ENCODE measurements at places on chromosomes 1 and 21.

GRCh38 chr1:93734999-93735398 lies 53.4 kb upstream of the BCAR3 start:
- H3K4me3 ChIP-seq = no peak overlapping the region
- H3K27ac ChIP-seq = peak overlapping the region; percentile 28
- peaks cover 30% of the 10 kb centered on the region for H3K4me1 ChIP-seq
- H3K27me3 ChIP-seq = no peaks in the 10 kb centered on the region
- DNase-seq = no peak

GRCh38 chr1:54360165-54361005 lies 45.8 kb downstream of the SSBP3 start:
- H3K4me3 ChIP-seq = no peak overlapping the region
- no peak for DNase-seq
- H3K36me3 ChIP-seq = peaks cover 5% of the 10 kb centered on the region

DNA sequence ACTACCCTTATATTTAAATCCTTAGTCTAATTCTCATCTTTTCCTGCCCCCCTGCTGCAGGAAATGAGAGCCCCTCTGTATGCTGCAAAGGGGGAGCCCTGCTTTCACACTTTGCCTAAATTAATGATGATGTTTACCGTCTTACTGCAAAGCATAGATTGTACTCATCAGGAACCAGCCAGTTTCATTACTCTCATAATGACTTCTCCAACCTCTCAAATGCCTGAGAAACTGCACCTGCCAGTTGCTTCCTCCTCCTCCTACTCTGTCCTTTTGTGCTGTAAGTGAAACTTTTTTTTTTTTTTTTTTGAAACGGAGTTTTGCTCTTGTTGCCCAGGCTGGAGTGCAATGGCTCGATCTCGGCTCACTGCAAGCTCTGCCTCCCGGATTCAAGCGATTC lies 101.7 kb downstream of the ADSS2 start:
- H3K4me3 ChIP-seq = no peak overlapping the region
- peaks cover 8% of the 10 kb centered on the region for H3K36me3 ChIP-seq
- H3K27ac ChIP-seq = peak overlapping the region; percentile 16
- H3K27me3 ChIP-seq = no peaks in the 10 kb centered on the region
- peaks cover 46% of the 10 kb centered on the region for H3K4me1 ChIP-seq

- H3K4me3 ChIP-seq = no peak overlapping the region
- H3K27ac ChIP-seq = no peak overlapping the region
- no peak for DNase-seq
- no peaks in the 10 kb centered on the region for H3K4me1 ChIP-seq
- no peaks in the 10 kb centered on the region for H3K27me3 ChIP-seq
- H3K36me3 ChIP-seq = no peaks in the 10 kb centered on the region
These were observed 504.6 kb upstream of the NR5A2 start for GRCh38 chr1:199522936-199523335.

DNA sequence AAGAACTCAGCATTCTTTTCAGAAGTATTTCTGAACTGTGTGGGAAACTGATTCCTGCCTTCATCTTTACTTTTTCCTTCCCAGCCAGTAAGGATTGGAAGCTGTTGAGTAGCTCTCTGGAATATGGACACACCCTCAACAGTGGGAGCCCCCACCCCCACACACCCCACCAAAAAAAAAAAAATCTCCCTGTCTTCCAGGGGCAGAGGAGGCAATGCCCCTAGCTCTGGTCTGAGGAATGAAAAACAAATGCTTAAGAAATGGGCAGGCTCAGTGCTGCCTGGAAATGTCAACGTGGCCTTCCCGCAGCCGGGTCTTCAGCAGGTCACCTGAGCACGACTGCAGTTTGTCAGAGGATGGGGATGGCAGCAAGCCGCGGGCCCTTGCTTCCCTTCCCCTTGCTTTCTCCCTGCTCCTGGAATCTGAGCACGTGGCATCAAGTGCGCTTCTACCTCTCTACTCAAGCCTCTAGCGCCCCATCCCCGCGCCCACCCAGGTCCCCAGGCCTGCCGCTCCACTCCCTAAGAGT lies 479 bp downstream of the RGS16 start:
- no peak for DNase-seq
- peaks cover 11% of the 10 kb centered on the region for H3K36me3 ChIP-seq
- H3K27me3 ChIP-seq = peaks cover 5% of the 10 kb centered on the region
- no peak overlapping the region for H3K4me3 ChIP-seq

- no peaks in the 10 kb centered on the region for H3K4me1 ChIP-seq
- DNase-seq = no peak
- peaks cover 4% of the 10 kb centered on the region for H3K27me3 ChIP-seq
- no peak overlapping the region for H3K4me3 ChIP-seq
- H3K36me3 ChIP-seq = no peaks in the 10 kb centered on the region
These were observed 111.7 kb upstream of the KCNJ6 start for GRCh38 chr21:38027901-38028498.

DNA sequence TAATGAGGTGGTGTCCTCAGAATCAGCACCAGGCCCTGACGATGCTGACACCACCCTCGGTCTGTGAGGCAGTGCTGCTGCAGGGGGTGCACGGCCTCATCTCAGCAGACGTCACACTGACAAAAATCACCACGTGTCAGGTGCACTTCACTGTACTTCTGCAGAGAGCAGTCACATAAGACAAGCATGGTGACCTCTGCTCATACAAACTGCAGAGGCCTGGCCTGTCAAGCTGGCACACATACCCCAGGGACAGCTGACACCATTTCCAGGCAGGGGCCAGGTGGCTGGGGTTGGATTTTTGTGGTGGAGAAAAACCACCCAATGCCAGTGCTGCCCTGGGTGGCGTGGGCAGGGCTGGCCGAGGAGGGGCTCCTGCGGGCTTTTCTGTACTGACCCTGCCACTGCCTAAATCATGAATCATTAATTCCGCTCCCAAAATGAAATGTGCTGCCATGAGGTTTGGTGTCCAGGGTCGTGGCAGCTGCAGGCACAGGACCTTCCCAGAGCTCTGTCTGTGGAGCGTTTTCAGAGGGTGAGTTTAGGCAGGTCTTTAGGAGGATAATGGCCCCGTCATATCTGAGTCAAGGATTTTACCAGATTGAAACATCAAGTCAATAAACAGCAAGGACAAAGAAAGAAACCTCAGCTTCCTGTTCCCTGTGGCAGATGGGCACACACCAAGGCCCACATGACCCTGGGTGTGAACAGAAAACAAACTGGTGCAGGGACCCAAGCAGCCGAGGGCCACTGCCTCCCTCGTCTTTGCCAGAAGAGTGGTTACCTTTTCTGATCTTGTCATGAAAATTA lies 33.4 kb upstream of the GPR153 start:
- H3K4me3 ChIP-seq = no peak overlapping the region
- no peaks in the 10 kb centered on the region for H3K27me3 ChIP-seq
- peaks cover 6% of the 10 kb centered on the region for H3K4me1 ChIP-seq
- H3K36me3 ChIP-seq = peaks cover 3% of the 10 kb centered on the region
- DNase-seq = no peak

DNA sequence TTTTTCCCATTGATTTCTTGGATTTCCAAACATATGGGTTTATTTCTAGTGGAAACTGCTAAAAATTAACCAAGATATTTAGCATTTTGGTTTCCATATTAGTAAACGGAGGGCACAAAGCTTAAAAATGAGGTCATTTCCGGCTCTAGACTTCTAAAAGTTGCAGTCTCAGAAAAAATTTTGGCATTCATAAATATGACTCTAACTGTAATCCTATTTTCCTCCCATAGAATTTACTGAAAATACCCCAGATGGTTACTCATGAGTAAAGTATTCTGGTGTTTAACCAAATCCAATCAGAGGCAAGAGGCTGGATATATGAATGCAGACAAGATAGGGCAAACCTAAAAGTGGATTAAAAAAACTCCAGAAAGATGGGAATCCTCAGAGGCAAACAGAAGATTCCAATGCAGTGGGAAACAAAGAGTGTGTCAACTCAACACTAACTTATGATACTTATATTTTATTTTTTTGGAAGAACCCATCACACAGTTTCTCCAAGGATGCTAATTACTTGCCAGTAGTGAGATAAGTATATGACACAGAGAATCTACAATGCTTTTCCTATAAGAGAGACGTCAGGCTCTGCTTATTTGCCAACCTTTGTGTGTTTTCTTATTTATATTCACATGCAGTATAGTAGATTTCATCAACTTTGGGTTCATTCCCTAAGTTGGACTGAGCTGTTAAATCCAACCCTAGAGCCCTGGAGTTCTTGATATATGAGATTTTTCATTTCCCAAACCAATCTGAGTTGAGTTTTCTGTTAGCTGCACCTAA lies 90.1 kb upstream of the BCL10 start:
- no peak for DNase-seq
- H3K4me1 ChIP-seq = no peaks in the 10 kb centered on the region
- H3K27ac ChIP-seq = no peak overlapping the region
- H3K36me3 ChIP-seq = no peaks in the 10 kb centered on the region

DNA sequence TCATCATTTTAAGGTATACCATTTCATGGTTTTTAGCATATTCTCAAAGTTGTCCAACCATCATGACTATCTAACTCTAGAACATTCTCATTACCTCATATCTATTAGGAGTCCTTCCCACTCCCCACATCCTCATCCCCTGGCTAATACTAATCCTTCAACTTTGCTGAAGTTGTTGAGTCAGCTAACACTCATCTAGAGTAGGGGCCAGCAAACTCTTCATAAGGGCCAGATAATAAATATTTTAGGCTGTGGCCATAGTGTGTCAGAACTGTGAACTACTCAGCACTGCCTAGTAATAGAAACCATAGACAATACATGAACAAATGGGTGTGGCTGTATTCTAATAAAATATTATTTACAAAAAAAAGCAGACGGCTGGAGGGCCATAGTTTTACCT lies 43.0 kb downstream of the TOR3A start:
- H3K36me3 ChIP-seq = peaks cover 6% of the 10 kb centered on the region
- H3K27ac ChIP-seq = no peak overlapping the region
- no peaks in the 10 kb centered on the region for H3K27me3 ChIP-seq
- DNase-seq = no peak

DNA sequence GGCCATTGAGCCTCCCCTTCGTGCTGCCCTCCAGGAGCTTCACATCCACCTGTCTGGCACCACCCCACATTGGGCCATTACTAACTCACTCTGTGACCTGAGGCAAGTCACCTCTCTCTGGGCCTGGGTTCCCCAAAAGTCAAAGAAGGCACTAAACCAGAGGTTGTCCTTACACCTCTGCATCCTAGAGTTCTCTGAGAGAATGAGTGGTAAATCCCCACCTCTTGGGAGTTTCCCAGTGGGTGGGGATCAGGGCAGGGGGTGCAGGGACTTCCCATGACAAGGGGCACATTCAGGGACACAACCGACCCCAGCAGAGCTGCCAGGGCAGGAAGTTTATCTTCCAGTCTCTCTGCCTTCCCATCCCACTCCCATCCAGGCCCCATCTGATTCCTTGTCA lies 99.7 kb downstream of the EPHB2 start:
- no peaks in the 10 kb centered on the region for H3K4me1 ChIP-seq
- no peak overlapping the region for H3K27ac ChIP-seq
- DNase-seq = no peak
- H3K36me3 ChIP-seq = no peaks in the 10 kb centered on the region
- peaks cover 4% of the 10 kb centered on the region for H3K27me3 ChIP-seq
- H3K4me3 ChIP-seq = no peak overlapping the region

- H3K4me3 ChIP-seq = no peak overlapping the region
- no peaks in the 10 kb centered on the region for H3K36me3 ChIP-seq
- DNase-seq = no peak
- H3K27me3 ChIP-seq = peaks cover 5% of the 10 kb centered on the region
These were observed 114.7 kb upstream of the SERBP1 start for GRCh38 chr1:67544921-67545320.

- no peak overlapping the region for H3K4me3 ChIP-seq
- no peaks in the 10 kb centered on the region for H3K4me1 ChIP-seq
- H3K27ac ChIP-seq = no peak overlapping the region
- DNase-seq = no peak
- H3K36me3 ChIP-seq = no peaks in the 10 kb centered on the region
- H3K27me3 ChIP-seq = no peaks in the 10 kb centered on the region
These were observed 295.3 kb upstream of the LYPLAL1 start for GRCh38 chr1:218878369-218878768.

DNA sequence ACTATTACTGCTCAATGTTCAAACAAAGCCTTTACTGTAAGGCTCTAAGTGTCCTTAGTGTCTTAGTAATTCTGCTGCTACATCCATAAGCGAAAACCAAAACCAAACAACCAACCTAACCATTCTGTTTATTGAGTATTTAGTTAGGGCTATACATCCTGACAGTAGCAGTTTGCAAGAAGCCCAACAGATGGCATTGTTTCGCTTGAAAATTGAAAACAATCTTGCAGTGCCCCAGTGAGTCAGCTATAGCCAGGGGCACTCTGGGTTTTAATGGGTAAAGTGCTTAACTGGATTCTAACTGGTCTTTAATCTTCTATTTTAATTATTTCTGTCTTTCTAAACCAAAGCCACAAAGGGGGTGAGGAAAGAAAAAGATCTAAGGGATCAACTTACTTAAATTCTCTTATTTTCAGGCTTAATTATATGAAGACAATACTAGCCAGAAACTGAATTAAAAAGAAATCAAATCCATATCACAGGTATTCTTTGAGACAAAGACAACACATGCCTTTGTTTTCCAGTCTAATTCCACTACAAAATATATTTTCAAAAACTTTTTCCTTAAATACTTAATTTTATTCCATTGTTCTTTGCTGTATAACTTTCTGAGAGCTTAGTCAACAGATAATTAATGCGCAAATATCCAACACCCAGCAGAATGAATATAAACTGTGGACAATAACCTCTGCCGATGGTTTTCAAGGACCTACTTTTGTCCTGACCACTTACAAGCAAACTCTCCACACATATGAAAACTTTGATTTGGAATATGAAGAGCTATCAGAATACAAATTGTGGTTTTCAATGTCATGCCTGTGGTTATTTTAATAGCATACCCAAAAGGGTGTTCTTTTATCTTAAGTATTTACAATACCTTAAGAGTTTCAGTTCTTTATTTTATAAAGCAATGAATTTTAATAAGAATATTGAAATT lies 15.2 kb downstream of the POGZ start:
- no peaks in the 10 kb centered on the region for H3K27me3 ChIP-seq
- H3K4me1 ChIP-seq = peaks cover 17% of the 10 kb centered on the region
- H3K27ac ChIP-seq = no peak overlapping the region
- DNase-seq = peak; percentile 39
- peaks cover 21% of the 10 kb centered on the region for H3K36me3 ChIP-seq

GRCh38 chr1:198933515-198934222 lies 294.8 kb downstream of the PTPRC start:
- H3K4me3 ChIP-seq = peak overlapping the region; percentile 68
- H3K27ac ChIP-seq = peak overlapping the region; percentile 14
- no peaks in the 10 kb centered on the region for H3K27me3 ChIP-seq

- no peak overlapping the region for H3K27ac ChIP-seq
- peaks cover 30% of the 10 kb centered on the region for H3K27me3 ChIP-seq
- H3K36me3 ChIP-seq = no peaks in the 10 kb centered on the region
- H3K4me1 ChIP-seq = no peaks in the 10 kb centered on the region
- DNase-seq = no peak
These were observed 7.1 kb downstream of the PROX1 start for GRCh38 chr1:213994888-213995287.

Data from stimulated activated naive B cell treated with anti-CD40 and anti-IgM and Interleukin-4, amounts not matched to agents 10 μg/mL and 1 μg/mL and 100 μg/mL, for 72 hours (primary cell).